ENCODE measurements at places on chromosomes 4 and X.

GRCh38 chr4:1219566-1219950 lies 29.4 kb downstream of the CTBP1 start:
- no peak for DNase-seq

GRCh38 chrX:45845142-45845541 lies 644.5 kb upstream of the DIPK2B start:
- no peak for DNase-seq

DNA sequence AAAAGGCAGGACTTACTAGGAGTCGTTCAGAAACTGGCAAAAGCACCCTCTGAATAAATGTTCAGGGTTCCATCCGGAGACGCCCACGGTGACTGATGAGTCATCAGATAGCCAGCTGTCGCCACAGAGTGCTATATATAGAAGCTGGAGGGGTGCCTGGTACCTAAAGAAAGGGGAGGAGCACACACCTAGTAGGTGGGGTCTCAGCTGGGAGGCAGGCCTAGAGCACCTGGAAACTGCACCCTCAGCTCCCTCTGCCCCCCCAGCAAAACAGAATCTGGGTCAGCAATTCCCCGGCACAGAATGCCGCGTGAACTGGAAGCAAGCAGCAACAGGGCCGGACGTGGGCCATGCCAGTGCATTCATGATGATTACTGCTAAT lies 242.0 kb downstream of the BCOR start:
- DNase-seq, result peak; percentile 4

DNA sequence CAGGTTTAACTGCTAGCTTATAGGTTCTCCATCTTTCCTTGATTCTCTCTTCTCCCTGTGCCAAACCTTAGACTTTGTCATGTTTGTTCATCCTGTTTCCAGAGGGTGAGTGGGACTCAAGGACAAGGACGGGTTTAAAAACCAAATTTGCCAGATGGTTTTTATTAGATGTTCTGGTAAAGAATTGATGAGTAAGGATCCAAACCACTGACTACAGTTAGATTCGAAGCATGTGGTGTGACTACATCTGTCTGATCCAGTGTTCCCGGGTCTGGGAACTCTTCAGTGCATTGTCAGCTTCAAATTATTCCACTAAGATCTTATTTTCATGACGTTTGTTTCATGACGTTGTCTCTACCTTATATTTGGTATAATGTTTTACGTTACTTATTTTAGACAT lies 37.5 kb downstream of the MTMR1 start:
- no peak for DNase-seq

GRCh38 chr4:94525993-94526728 lies 74.4 kb downstream of the PDLIM5 start:
- DNase-seq, result no peak

DNA sequence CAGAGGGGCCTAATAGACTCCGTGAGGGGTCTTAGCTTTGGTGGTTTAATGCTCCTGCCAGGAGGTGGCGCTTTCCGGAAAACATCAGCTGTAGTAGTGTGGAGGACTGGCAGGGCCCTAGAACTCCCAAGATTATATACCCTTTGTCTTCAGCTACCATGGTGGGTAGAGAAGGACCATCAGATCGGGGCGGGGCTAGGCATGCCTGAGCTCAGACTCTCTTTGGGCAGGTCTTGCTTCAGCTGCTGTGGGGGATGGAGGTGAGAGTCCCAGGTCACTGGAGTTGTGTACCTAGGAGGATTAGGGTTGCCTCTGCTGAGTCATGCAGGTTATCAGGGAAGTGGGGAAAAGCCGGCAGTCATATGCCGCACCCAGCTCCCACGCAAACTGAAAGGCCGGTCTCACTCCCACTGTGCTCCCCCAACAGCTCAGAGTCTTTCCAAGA lies 63.0 kb upstream of the AGA start:
- no peak for DNase-seq

GRCh38 chr4:109966891-109967481 lies 54.3 kb downstream of the EGF start:
- no peak for DNase-seq

DNA sequence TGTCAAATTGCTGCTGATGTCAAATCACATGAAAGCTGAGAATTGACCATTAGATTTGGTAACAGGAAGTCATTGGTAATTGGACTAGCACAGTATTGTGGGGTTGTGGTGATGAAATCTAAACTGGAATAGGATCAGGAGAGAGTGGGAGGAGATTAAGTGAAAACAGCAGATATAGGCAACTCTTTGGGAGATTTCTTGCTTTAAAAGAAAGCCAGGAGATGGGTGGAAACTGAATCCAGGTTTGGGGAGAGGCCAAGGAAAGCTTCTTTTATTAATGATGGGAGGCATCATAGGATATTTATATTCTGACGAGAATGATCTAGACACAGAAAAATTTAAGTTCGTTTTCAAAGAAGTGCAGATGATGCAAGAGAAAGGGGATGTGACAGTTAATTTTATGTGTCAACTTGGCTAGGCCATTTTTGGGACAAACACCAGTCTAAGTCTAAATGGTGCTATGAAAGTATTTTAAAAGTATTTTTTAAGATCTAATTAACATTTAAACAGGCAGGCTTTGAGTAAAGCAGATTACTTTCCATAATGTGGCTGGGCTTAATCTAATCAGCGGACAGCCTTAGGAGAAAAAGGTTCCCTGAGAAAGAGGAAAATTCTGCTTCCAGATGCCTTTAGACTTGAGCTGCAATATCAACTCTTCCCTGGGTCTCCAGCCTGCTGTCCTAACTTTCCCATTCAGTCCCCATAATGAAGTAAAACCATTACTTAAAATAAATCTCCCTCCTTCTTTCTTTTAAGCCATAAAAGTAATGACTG lies 24.7 kb downstream of the SEC24D start:
- DNase-seq, result no peak

- no peak for DNase-seq
Observed at GRCh38 chr4:8099981-8100464, 58.6 kb downstream of the ABLIM2 start.

DNA sequence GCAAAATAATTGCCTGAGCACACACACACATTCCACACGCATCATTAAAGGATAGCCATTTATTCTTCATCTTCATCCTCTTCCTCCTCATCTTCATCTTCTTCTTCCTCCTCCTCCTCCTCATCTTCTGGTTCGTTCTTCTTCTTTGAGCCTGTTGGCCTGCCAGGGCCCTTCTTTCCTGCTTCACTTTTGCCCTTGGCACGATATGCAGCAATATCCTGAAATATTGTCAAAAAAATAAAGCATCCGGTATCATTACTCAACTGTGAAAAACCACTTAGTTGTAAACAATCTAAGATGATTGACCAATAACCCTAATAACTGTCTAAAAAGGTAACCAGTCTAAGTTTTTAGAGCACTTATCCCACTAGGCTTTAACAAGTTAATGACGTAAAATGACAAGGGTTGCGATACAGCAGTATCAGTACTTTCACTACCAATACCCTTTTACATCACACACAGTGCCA lies 2.1 kb downstream of the HMGB2 start:
- DNase-seq, result no peak

- no peak for DNase-seq
Observed at GRCh38 chr4:31741326-31741725, 1021.2 kb downstream of the PCDH7 start.

- DNase-seq, result no peak
Observed at GRCh38 chr4:113349430-113349829, 300.0 kb downstream of the ANK2 start.

DNA sequence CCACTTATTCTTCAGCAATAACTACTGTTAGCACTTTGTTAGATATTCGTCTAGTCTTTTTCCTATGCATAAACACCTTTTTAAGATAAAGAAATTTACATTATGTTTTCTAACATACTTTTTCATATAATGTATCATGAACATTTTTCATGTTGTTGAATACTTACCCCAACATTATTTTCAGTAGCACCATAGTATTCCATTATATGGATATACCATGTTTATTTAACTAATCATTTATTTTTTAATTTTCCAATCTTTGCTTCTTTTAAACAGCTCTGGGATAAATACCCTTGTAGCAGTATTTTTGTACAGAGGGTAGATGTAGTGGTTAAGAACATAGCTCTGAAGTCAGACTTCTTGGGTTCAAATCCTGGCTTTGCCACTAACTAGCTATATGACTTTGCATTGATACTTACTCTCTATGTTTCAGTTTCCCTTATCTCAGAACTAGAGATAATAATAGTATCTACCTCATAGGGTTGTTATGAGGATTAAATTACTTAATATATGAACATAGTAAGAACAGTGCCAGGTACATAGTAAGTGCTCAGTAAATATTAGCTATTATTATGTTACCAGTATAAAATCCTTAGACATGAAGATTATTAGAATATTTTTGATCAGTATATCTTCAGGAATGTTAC lies 11.3 kb downstream of the EXOC1 start:
- DNase-seq, result no peak

DNA sequence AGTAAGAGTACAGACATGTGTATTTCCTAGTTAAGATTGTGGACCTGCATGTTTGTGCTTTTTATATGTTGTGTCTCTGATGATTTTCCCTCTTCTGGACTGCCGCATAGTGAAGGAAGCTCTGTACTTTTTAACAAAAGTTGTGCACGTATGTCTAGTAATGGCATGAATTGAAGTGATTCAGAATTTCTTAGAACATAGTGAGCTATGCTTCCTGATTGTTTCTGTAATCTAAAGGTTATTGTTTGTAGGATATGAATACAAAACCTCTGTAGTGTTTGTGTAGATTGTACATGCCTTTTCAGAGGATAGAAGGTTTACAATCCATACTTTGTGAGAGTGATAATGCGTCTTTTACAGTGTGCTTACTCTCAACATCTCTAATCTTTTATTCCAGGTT lies 37.0 kb upstream of the NUDT6 start:
- no peak for DNase-seq
